LNCaP clone FGC (cell line): ENCODE measurements at places on chromosomes 12 and 14.

DNA sequence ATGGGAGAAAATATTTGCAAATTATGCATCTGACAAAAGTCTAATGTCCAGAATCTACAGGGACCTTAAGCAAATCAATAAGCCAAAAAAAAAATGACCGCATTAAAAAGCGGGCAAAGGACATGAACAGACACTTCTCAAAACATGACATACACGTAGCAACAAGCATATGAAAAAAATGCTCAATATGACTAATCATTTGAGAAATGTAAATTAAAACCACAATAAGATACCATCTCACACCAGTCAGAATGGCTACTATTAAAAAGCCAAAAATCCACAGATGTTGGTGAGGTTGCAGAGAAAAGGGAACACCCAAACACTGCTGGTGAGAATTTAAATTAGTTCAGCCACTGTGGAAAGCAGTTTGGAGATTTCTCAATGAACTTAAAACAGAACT, 16.1 kb downstream of the PAWR start:
- DNase-seq: no peak

GRCh38 chr12:108561852-108562347, 496 bp upstream of the ISCU start:
- no peak for DNase-seq

- no peak for DNase-seq
Measured at GRCh38 chr14:46574221-46574977, 77.2 kb downstream of the RPL10L start.

DNA sequence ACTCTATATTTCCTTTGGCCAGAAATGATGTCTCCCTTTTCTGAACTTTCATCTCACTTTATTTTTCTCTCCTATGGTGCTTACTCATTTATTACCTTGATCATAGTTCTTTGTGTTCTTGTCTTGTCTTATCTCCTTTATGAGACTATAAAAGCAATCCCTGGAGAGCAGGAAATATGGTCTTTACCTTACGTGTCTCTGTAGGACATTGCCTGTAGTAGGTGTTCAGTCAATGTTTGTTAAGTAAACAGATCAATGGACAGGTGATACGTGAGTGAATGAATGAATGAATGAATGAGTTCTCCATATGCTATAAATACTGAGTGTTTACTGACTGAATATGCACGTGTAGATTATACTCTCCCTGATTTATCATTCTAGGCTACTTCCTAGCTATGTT, 193.7 kb upstream of the HMGA2 start:
- peak; percentile 90 for DNase-seq

- DNase-seq: peak; percentile 46
Measured at GRCh38 chr12:109597795-109598427, 24.3 kb downstream of the MVK start.
